ENCODE measurements at places on chromosomes 3 and 15.

DNA sequence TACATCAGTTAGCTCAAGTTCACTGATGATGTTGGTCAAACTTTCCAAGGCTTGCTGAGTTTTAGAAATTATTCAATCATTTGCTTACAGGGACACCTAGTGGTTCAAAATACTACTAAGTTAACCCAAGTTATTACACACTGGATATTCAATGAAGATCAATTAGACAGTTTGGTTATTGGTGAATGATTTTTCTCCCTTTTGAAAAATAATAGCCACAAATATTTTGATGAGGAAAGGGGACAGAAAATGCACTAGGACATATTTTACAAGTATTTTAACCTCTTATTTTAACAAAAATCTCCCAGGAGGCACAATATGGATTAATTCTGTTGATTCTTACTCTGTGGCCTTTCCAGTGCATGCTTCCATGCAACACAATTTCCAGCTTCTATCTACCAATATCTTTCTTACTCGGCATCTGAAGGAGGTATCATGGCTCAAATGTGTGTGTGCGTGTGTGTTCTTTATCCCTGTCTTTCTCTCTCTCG, 20.1 kb upstream of the GOLGA6L2 start:
- DNase-seq: no peak

DNA sequence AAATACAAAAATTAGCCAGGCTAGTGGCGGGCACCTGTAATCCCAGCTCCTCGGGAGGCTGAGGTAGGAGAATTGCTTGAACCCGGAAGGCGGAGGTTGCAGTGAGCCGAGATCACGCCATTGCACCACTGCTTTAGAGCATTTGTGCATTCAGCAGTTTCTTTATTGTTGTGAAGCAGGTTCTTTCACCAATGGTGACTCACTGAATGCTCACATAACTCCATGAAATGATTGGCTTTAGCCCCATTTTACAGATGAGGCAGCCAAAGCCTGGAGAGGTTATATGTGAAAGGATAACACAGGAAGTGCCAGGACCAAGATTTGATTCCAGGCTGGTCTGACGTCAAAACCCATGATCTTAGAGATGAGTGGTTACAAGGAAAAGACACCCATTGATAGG, 195.2 kb downstream of the SLCO3A1 start:
- DNase-seq: no peak

DNA sequence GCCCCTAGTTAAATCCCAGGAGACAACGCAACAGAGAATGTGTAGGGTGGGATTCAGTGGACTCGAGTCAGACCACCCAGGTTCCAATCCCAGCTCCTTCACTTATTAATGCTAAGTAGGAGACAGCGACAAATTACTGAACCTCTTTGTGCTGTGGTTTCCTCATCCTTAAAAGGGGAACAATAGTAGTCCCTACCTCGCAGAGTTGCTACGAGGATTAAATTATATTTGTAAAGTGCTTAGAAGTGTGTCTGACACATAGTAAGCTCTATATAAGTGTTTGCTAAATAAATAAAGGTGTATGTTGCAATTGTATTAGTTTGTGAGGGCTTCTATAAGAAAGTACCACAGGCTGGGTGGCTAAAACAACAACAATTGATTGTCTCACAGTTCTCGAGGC, 58.0 kb upstream of the PPARG start:
- no peak for DNase-seq

DNA sequence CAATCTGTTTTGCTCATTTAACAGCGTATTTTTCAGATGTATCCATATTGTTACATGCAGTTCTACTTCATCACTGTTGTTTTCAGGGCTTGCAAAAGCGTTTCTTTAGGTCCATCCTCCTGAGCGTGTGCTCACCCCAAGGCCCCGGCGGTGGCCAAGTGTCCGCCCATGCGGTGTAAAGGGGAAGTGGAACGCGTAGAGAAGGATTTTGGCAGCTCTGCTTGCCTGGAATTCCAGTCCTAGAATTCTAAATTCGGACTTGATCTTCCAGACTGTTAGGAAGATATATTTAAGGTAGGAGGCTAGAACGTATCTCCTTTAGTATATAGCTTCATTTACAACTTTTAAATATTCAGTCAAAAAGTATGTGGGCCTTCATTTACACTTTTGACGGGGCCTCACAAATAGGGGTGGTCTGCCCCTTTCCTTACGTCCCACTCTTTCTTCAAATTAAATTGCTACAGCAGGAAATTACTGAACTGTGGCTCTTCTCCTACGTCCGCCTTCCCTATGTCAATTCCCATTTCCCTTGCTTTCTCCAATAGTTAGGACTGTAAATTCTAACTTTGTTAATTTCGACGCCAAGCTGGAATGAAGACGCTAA, 609 bp upstream of the TBC1D23 start:
- no peak for DNase-seq

- DNase-seq: no peak
Observed at GRCh38 chr3:84140631-84141030, 818.2 kb upstream of the CADM2 start.

- DNase-seq: no peak
Observed at GRCh38 chr3:134425943-134426342, 51.7 kb upstream of the AMOTL2 start.

- DNase-seq: no peak
Observed at GRCh38 chr3:128674161-128674784, 23.7 kb upstream of the RPN1 start.

DNA sequence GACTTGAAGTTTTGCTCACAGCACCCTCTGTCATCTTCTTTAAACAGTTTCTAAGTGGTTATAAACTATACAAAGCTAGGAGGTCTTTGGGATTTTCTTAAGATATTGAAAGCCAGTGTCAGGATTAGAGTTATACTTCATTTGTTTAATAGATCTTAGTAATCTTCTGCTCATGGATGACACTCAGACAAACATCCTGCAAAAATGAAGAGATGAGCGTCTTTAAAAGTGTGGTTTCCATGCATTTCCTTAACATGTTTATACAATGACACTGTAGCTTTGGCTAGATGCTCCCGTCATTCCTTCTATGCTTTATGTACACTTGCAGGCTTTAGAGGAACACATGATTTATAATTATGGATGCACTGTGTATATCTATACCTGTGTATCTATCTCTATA, 182.2 kb downstream of the NAALADL2 start:
- DNase-seq: no peak

GRCh38 chr3:132716372-132716771, 5.8 kb downstream of the NPHP3 start:
- no peak for DNase-seq

DNA sequence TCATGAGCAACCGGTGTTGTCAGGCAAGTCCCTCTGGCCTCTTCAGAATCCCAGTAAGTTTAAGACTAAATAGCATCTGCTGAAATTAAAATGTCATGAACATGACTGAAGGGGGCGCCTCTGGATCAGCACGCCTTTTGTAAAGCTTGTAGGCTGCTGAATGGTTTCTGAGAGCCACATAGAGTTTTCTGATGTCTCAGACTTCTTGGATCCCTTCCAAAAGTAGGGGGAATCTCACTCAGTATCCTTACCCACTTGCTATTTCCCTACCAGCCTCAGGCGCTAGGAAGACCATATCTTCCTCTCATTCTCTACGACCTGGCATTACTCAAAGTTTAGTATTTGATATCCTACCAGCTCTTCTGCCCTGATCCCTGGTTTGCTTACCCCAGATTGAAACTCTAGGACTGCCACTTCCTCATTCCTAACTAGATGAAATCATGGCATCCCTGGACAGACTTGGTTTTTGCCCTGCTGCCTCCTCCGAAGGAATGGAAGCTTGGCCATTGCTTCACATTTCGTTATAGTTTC, 62.7 kb upstream of the CD47 start:
- DNase-seq: no peak

DNA sequence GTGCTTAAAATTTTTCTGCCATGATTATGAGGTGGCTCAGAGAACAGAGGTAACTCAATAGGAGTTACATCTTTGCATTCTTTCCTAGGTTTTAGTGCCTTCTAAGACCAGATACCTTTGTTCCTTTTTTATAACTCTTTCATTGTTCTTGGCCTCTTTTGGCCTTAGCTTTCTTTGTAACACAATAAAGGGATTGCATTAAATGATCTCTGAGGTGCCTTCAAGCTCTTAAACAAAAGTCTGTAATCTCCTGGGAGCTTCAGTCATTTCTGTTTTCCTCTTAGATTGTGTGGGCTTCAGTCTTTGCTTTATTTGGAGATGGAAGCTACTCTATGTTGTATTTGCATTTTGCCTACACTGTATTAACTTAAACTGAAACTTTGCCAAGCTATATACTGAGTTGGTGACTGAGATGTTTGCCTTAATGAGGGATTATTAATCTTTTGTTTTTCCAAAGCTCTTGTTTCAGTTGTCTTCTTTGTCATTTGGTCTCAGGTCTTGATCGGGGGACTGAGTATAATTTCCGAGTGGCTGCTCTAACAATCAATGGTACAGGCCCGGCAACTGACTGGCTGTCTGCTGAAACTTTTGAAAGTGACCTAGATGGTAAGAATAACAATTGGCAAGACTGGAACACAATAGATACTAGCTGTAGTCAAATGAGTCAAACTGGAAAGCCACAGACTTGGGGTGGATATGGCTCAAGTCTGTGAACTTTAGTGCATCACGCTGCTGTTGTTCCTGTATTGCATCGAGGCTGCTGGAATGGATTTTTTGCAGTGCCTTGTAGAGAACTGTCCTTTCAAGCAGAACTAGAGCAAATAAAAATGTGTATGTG, 110.3 kb downstream of the HCN4 start:
- DNase-seq: no peak

- DNase-seq: no peak
Observed at GRCh38 chr3:18687286-18687685, 262.1 kb upstream of the SATB1 start.

DNA sequence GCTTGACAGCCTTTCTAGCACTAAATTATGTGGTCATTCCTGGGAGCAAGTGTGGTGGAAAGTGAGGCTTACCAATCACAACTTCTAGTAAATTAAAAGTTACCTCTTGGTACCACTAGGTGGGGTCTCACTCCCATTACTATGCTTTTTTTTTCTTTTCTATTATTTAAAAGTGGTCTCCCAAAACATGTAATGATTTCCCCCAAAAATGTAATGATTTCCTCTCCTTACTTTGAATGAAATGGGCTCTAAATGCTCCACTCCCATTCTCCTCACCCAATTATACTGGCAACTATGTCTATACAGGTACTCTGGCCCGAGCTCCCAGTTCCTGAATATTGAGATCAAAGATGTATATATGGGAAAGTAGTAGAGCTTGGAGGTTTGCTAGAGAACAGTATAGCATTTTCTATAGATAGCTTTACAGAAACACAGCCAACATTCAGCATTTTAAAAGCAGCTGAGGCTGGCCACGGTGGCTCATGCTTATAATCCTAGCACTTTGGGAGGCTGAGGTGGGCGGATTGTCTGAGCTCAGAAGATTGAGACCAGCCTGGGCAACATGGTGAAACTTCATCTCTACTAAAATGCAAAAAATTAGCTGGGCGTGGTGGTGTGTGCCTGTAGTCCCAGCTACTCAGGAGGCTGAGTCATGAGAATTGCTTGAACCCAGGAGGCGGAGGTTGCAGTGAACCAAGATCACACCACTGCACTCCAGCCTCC, 70.9 kb downstream of the DCUN1D1 start:
- no peak for DNase-seq

DNA sequence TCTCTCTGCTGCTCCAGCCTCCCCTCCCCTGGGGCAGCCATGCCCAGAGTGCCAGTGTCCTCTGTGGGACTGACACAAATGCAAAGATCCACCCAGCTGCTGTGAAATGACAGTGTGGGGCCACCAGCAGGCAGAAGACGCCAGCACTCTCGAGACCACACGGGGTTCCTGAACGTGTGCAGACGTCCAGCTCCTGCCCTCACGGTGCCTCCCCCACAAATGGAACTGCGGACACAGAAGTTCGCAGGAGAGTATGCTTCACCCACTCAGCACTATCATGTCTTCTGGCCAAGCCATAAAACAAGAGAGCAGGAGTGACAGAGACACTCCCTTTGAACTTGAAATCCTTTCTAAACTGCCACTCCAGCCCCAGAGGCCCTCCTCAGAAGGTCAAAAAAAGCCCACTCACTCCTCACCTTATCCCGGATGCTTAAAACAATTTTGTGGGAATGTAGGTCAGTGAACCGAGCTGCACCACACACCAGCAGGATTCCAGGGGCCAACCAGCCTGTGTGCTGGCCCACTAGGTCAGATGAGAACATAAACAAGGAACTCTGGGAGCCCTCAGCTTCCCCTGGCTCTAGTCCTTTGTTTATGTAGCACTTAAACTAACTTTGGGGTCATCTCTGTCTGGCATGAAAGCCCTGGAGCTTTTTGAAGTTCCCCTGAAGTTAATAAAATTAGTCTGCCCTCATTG, 112.6 kb downstream of the DNAJB8 start:
- no peak for DNase-seq

DNA sequence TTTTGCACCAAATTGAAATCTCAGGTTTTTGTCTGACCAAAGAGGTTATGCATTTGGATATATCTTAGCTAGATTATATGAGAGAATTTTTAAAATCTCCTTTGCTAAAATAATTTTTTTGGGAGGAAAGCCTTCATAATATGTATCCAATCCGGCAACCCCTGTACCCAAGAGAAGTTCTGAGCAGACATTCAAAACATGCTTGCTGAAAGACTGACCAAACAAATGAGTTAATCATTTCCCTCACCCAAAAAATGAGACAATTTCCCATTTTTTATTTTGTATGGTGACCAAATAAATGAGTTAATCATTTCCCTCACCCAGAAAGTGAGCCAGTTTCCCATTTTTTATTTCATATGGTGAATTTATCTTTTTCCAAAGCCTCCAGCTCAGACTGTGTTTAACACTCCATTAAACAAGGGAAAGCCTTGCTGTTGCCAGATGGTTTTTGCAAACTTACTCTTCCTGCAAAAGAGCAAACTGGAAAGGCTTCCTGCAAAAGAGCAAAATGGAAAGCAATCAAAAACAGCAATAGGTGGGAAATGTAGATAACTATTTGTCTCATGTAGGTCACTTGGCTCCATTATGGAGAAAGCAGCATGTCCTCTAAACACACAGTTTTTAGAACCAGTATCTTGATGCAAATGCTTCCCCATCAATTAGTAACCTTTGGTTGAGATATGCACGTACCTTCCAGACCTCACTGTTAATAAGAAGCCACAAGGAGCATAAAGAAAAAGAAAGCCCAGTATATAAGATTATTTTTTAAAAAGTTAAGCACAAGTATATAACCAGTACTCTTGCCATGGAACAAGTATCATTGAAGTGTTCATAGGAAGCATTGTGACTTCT, 78.4 kb upstream of the OSTN start:
- no peak for DNase-seq

DNA sequence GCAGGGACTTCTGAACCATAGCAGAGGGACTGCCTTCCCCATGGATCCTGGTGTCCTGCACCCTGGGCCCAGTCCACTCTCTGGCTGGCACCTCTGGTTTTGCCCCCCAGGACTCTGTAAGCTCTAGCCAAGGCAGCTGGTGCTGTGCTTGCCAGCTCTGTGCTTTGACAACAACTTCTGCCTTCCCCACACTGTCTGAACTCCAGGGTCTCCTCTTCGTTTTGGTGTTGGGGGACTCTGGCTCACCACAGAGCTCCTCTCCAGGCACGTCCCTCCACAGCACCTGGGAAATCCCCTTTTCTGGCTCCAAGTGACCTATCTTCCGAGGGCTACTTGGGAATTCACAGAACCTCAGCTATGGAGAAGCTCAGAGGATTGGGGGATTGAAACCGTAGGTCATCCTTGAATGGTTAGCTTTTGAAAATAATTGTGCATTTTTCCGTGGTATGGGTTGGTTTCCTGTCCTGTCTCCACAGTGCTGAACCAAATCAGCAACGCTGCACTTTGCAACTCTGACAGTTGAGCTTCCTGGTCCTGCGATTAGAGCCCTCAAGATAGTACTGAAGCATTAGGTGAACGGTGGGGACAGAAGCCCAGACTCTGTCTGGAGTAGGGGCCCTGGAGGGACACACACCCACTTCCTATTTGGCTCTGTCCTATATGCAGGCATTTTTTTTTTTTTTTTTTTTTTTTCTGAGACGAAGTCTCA, 152.4 kb downstream of the APBA2 start:
- DNase-seq: no peak

- no peak for DNase-seq
Observed at GRCh38 chr3:22360970-22361369, 610.0 kb upstream of the ZNF385D start.
